ENCODE measurements at places on chromosomes 1 and 21. TPM values are rescaled to one million over a fixed set of nuclear protein-coding genes. Genes with fewer than 3 reads are reported as not detected.

The AUNIP gene
- polyA plus RNA-seq = 2.8 TPM

The GJA8 gene
- polyA plus RNA-seq = not detected

The ADCY10 gene
- polyA plus RNA-seq = not detected

The SH2D1B gene
- polyA plus RNA-seq = 0.12 TPM

The E2F2 gene
- 10.2 TPM for polyA plus RNA-seq

The LHX4 gene
- 0.19 TPM for polyA plus RNA-seq

The LINGO4 gene
- polyA plus RNA-seq = 0.12 TPM

The CACHD1 gene
- 6.4 TPM for polyA plus RNA-seq

The CCSAP gene
- 10.4 TPM for polyA plus RNA-seq

The ETV3L gene
- not detected for polyA plus RNA-seq

The SERPINC1 gene
- polyA plus RNA-seq = 0.22 TPM

The LMNA gene
- polyA plus RNA-seq = 55.1 TPM

The BRDT gene
- not detected for polyA plus RNA-seq

The RBM11 gene
- 2.9 TPM for polyA plus RNA-seq

The DCLRE1B gene
- 8.8 TPM for polyA plus RNA-seq

The KIAA1614 gene
- 8.3 TPM for polyA plus RNA-seq

The LAMB3 gene
- 1.7 TPM for polyA plus RNA-seq

The BCAN gene
- polyA plus RNA-seq = 81.5 TPM

The RBP7 gene
- polyA plus RNA-seq = 19.9 TPM

The IFI44L gene
- 3.0 TPM for polyA plus RNA-seq

The NPPA gene
- 10.0 TPM for polyA plus RNA-seq

The ZNF692 gene
- polyA plus RNA-seq = 10.5 TPM

The BGLAP gene
- 2.9 TPM for polyA plus RNA-seq

The RC3H1 gene
- polyA plus RNA-seq = 2.0 TPM

The MXRA8 gene
- 10.2 TPM for polyA plus RNA-seq

The KRTAP12-1 gene
- 0.93 TPM for polyA plus RNA-seq

The VSIG8 gene
- polyA plus RNA-seq = not detected

The CFHR5 gene
- polyA plus RNA-seq = not detected

The THEM5 gene
- polyA plus RNA-seq = not detected

The CLEC20A gene
- polyA plus RNA-seq = not detected

The MAB21L3 gene
- polyA plus RNA-seq = not detected

The LAD1 gene
- polyA plus RNA-seq = 5.7 TPM

The TTC22 gene
- polyA plus RNA-seq = 1.4 TPM

The DNASE2B gene
- polyA plus RNA-seq = not detected

The RHBG gene
- polyA plus RNA-seq = not detected

The RUNX1 gene
- polyA plus RNA-seq = 5.0 TPM

The NTNG1 gene
- polyA plus RNA-seq = 1.3 TPM

The ARTN gene
- 1.2 TPM for polyA plus RNA-seq

The FCRL5 gene
- not detected for polyA plus RNA-seq

All from brain (organoid and tissue), 16 donors.